CD4-positive, alpha-beta T cell (primary cell): ENCODE measurements at places on chromosomes 3 and 15.

- peak; percentile 61 for DNase-seq
Measured at GRCh38 chr3:143973259-143974021, 1.8 kb downstream of the DIPK2A start.

- DNase-seq, result no peak
Measured at GRCh38 chr3:104952146-104952972, 414.4 kb upstream of the ALCAM start.

DNA sequence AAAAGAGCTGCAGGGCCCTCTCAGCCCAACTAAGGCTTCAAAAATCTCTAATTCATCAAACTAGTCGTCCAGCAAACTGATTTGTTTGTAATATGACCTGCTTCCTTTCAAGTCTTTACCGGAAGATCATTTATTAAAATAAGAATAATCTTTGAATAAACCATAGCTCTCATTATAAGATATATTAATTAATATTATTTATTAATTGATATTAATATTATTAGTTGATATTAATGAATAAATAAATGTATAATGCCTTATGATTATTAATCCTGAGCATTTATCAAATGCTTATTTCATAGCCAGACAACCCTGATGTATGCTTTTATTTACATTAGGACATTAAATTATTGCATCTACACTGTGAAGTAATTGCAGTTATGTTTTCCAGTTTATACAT is 550.7 kb upstream of the ALCAM start:
- DNase-seq, result no peak

DNA sequence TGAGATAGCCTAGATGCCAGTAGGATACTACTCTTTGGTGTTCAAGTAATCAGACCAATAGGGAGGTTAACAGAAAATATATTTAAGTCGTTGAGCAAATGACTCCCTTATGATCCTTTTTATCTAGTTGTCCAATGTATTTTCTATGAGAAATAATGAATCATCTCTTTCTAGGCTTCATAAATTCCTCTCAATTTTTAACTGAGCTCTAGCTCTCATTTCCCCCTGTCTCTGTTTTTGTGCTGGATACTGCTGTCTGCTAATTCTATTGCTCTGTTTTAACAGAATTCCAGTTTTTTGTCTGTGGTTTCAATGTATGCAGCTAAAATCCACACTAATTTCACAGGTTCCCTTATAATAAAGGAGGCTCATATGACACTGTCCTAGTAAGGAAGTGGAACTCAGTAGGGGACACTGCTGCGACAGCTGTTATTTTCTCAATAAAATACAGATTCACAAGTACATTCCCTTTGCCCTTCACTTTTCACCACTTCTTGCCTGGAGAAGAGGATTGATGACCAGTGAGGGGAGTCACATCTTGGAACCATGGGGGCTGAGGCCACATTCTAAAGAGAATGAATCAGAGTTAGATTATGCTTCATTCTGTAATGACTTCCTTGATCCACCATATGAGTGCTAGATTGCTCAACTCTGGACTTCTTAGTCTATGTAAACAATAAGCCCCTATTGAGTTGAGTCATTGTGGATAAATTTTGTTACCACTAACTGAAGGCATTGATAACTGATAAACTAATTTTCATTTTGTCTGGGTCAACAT is 558.7 kb upstream of the KCNMB2 start:
- DNase-seq, result no peak

- DNase-seq, result peak; percentile 10
Measured at GRCh38 chr3:113825090-113825489, 13.5 kb upstream of the GRAMD1C start.

- DNase-seq, result no peak
Measured at GRCh38 chr15:94293411-94294402, 62.3 kb downstream of the MCTP2 start.

DNA sequence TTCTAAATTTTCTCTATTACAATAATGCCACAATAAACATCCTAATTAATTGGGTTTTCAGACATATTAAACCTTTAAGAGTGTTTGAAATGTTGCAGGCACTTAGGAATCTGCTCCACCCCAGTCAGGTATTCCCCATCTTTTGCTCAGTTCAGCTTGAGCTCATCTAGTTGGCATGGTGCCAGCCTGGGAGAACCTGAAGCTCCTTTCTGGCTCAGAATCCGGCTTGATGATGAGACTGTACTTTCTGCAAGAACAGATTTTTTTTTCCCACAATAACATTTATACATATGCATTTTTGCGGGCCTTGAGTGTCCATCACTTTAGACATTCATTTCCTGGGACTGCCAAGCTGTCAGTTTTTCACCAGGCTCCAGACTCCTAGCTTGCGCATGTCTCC is 7.7 kb upstream of the OXSR1 start:
- no peak for DNase-seq

DNA sequence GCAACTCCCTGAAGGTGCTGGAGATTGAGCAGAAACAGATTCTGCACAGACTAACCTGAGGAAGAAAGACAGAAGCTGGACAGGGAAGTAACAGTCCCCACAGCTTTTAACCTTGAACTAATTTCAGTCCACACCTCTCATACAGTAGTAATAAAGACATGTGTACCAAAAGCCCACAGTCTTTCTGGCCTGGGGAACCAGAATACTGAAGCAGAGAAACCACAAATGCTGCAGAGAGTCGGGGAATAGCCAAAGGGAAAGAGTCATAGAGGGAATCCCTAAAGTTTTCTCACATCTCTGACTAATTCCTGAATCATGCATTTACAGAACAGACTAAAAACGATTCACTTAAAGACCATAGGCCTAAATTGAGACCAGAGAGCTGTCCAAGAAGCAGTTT is 503.4 kb upstream of the NECTIN3 start:
- DNase-seq, result no peak

GRCh38 chr3:27591312-27592210 is 107.4 kb upstream of the SLC4A7 start:
- DNase-seq, result no peak

DNA sequence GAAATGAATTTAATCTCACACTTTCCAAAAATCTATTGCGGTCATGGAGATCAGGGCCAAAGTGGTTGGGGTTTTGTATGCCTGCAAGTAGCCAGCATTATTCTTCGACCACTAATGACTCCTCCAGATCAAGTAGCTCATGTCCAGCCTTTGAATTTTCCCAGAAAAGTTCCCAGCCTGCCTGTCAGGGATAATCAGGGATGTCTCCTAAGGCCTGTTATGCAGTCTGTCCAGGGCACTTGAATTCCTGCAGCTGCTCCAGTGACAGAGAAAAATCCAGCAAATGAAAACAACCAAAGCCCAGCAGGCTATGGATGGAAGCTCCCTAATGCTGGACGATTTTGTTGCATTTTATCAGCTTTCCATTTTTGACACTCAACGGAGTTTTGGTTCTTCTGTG is 215.4 kb downstream of the ADAMTSL3 start:
- no peak for DNase-seq

DNA sequence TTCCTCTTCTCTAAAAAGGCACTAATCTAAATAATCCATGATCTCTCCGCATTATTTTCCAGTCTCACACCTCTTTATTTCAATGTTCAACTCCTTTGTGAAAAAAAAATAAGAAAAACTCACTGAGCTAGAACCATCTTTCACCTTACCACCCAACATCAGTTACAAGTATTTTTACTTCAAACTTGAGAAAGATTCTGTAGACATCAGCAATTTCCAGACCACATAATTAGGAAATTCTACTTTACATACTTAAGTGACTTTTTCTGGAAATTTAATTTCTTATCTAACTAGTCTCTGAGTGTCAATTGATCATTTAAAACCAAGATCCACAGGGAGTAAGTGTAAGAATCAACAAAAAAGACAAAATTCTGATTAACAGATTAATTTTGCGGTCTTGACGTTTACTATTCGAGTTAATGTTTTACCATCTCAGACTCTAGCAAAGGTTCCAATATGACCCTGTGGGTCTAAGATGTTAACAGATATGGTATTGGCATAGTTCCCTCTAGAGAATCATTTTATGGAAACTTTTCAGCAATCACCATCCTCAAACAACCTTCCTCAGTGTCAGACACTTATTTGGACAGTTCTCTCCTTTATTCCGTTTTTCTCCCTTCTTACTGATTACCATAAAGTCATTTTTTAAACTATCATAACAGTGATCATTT is 5.1 kb downstream of the ATP13A3 start:
- no peak for DNase-seq

DNA sequence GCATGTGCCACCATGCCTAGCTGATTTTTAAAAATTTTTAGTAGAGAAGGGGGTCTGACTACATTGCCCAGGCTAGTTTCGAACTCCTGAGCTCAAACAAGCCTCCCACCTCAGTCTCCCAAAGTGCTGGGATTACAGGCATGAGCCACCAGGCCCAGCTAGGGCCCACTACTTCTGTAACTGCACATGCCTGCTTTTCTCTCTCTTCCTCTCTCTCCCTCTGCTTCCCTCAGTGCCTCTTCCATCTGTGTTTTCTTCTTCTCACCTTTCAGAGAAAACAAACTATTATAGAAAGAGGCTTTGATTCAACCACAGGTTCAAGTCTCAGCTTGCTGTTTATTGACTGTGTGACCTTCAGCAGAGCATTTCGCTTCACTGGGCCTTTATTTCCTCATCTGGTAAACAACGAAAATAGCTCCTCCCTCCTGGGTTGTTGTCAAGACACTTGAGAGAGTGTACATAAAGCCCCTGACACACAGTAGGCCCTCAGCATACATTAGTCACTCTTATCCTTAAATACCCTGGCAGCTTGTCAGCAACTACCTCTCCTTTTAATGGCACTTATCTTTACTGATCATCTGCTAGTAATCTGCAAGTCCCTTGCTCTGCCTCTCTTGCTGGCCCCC is 10.2 kb downstream of the TADA3 start:
- DNase-seq, result no peak

DNA sequence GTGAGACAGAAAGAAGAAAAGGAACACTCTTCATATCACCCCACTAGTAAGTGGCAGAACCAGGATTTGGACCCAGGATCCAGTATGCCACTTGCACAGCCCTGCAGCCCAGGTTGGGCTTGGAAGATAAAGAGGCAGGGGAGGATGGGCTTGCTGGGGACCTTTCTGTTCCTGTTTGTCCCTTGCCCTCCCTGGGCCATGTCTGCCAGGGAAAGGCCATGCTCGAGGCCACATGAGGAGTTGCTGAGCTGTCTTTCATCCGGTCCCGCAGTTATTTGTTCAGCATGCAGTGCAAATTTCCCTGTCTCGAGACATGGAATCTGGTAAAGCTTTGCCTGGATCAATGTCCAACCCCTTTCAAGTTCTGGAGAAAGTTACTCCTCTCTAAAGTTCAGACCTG is 116.0 kb upstream of the MRPS22 start:
- DNase-seq, result no peak

DNA sequence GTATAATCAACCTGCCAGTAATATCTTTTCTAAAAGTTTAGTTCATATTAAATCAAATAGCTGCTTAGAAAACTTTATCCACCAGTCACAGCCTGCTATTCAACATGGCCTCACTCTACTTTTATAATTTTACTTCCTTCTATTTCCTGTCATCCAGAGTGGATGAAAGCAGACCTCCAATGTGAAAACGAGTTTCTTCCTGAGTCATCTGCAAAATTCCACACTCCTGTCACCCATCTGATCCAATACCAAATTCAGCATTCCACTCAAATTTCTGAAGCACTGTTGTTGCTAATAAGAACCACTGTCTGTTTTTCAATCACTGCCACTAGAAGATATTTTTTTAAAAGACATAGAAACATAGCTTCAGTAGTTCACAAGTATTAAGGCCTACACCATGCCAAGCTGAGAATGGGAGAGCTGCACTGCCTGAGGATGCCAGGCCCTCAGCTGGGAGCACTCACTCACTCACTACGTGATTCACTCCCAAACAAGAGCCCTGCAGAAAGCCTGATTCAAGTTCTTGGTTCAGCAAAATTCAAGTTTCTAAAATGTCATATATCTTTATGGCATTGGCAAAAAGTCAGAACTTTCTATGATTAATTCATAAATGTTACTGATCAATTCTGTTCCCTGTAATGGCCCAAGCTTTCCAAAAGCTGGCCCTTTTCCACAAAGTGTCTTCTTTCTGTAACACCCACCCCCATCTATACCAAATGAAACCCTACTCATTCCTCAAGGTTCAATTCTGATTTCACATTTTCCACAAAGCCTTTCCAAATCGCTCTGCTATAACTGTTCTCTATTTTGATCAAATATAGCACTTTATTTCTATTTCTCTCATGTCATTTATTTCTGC is 82.9 kb downstream of the FSIP1 start:
- no peak for DNase-seq

DNA sequence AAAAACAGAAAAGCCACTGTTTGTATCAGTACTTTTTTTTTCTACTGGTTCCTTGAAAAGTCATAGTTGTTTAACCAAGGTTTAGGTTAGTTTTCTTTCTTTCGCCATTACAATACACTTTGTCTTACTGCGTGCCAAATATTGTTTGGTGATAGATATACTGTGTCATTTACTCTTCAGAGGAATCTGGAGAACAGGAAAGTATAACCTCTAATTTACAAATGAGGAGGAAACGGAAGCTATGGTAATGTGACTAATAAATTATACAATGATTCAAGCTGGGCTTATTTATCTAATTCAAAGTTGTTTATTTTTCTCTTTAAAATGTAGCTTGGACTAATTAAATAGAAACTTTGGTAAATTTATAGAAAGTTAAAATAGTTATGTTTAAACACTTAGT is 96.2 kb upstream of the ROBO2 start:
- DNase-seq, result no peak

GRCh38 chr15:32682569-32682968 is 35.2 kb upstream of the GREM1 start:
- DNase-seq, result no peak

DNA sequence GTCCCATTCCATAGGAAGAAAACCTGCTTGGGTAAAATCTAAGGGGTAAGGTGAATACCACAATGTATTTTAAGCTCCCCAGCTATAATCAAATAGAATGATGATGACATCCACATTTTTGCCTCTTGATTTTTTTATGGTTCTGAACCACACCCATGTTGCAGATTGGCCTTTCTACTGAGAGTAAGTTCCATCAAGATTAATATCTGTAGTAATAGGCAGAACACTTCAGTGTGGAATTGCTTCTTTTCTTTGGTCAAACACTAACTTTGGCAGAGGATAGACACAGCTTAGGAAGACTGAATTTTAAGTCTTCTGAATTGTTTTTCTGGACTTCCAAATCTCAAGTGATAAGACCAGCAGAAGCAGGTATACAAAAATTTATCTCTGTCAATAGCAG is 27.0 kb downstream of the PLS1 start:
- DNase-seq, result no peak

DNA sequence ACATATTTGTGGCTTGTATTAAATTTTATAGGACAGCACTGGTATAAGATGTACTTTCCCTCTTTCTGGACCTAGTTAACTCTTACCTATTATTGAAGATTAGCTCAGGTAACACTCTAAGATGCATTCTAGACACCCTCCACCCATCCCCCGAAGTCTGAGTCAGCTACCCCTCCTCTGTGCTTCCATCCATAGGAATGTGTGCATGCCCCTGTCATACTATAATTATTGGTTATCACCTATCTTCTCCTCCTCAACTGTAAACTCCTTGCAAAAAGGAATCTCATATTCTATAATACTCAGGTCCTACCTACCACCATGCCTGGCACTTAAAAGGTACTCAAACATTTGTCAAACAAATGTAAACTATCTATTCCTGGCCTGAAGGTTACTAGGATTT is 3.0 kb downstream of the PEAK1 start:
- no peak for DNase-seq

- peak; percentile 14 for DNase-seq
Measured at GRCh38 chr15:90286678-90287077, 21.2 kb downstream of the NGRN start.
